Stimulated activated naive B cell treated with anti-CD40 and anti-IgM and Interleukin-4, amounts not matched to agents 10 μg/mL and 1 μg/mL and 100 μg/mL, for 72 hours (primary cell): ENCODE measurements at places on chromosomes 3 and 15.

GRCh38 chr3:123284399-123285010 is 82.8 kb downstream of the SEC22A start:
- DNase-seq: no peak

DNA sequence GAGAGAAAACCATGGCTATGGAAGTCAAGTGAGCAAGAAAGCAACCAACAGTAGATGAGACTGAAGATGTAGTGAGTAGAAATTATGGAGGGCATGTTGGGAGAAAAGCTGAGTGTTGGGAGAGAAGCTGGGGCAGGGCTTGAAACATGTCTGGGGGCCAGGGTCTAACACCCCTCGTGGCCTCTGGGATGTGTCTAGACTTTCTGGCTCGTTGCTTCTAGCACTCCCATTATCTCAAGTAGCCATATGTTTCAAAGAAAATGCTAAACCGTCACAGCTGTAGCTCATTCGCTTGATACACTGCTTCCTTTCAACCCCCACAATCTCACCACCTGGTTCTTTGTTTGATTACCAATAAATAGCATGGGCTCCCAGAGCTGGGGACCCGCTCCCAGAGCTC is 83.8 kb upstream of the BCHE start:
- DNase-seq: no peak

DNA sequence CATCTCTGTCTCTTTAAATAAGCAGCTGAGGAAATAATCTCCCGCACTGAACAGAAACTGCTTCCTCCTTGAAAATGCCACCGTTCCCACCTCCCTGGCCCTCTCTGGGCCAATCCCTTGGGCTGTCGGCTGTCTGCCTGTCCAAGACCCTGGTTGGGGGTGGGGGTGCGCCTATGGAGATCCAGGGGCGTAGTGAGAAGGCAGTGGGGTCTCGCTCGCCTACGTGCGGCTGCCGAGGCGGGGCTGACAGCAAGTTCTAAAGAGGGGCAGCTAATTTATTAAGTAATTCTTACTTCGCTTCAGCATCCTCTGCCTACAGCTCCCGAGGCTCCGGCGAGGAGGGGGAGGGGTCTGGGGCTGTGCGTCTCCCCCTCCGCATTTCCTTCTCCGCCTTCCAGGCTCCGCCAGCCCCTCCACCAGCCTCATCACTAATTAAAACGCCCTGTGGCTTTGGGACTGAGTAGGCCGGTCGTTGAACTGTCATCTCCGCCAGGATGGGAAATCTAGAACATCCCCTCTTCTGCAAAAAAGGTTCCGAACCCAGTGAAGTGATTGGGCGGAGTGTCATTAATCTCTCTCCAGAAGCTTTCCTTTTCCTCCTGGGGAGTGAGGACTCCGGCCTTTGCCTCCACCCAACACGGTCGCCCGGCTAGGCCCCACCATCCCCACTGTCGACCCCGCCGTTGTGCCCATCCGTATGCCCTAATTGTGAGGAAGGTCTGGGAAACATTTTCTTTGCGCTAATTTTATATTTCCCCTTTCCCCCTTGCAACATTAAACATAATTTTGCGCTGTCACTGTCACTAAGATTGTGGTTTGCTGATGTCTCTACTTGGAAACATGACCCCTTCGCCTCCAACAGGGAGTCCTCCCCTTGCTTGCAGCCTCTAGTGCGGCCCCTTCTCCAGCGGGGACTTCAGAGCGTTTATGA is 16.9 kb downstream of the NR2F2 start:
- DNase-seq: no peak

GRCh38 chr3:126835472-126836219 is 131.6 kb downstream of the CHCHD6 start:
- DNase-seq: no peak

DNA sequence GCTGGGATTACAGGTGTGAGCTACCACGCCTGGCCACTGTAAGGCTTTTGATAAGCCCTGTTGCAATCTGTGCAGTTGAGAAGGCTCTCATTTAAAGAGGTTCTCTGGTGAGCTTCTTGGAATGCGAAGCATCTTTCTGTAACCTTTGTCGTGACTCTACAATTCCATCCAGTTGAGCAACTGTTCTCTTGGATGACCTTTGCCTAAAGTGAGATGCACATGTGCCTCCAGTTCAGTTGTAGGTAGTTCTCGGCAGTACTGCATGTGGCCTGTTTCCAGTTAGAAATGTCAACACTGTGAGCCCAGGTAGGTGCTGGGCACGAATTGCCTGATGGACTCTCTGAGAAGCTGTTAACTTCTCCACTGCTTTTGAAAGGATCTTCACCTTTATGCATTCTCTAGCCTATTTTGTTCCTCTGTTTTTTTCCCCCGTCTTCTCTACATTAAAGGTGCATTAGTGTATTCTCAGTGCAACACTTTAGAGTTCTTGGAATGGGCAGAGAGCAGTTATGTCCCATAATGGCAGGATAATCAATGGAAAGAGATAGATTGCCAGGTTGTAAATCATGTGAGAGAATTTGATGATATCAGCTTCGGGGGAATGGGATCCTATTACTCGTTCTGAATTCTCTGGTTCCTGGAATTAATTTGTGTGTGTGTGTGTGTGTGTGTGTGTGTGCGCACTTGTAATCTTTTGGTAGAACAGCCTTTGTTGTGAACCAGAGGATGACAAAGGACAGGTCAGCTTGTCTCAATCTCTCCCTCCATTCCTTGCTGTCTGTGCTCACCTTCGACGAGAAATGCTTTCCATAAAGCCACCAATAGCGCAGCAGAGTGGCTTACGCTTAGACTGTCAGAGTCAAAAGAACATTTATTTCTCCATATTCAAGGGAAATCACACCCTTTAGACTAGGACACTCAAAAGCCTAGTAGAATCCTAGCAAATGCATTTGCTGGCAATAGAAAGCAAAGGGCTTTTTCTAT is 51.1 kb downstream of the PTPRG start:
- no peak for DNase-seq

DNA sequence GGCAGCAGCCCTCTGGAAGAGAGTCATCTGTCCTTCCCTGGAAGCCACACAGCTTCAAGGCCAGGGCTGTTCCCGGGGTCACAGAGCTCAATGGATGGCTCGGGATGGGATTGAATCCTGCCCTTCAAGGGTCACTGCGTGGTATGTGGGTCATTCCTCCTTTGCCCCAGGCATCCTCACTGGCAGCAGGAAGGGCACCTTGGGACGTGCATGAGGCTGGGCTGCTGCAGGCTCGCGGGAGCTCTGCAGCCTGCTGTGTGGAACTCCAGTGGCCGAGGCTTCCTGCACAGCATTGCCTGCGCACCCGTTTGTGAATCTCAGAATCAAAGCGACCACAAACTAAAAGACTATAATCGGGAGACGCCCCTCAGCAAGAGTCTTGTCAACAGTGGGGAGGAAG is 60.7 kb downstream of the PCSK6 start:
- no peak for DNase-seq

GRCh38 chr3:11145888-11146287 is 8.4 kb upstream of the HRH1 start:
- DNase-seq: no peak

GRCh38 chr3:101281521-101282030 is 38.8 kb downstream of the IMPG2 start:
- DNase-seq: no peak

DNA sequence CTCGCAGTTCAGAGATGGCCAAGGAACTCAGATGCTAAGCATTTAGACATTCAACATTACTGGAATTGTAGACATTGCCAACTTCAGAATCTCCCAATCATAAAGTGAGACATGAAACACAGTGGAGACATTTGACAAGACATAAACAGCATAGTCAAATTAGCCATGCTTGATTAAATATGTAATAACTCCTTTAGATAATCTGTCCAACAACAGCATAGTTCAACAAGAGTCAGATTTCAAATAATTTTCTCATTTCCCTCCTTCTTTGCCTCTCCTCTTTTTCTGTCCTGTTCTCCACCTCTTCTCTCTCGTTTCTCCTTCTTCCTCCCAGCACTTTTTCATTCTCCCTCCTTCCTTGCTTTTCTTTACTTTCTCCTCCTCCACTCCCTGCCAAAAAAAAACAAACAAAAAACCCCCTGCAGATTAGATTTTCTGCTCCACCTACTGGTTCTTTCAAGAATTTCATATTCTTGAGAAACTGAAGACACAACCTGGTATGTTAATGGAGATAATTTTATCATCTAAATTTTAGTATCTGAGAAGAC is 20.2 kb downstream of the CPOX start:
- no peak for DNase-seq

DNA sequence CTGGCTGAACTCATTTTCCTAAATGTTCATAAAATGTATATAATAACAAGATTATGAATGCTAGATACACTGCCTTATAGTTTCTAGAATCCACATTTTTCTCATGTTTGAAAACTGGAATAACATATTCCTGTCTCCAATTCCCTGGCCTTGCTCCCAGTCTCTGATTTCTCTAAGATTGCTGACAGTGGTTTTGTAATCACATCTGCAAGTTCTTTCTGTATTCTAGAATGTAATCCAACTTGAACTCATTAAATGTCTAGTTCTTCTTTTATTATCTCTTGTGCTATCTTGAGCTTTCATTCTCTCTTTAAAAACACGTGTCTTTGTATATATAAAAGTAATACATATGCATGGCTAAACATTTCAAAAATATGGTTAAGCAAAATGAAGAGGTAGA is 215.2 kb upstream of the ADAMTS9 start:
- no peak for DNase-seq

- DNase-seq: no peak
Observed at GRCh38 chr15:80556694-80557367, 138.3 kb upstream of the ABHD17C start.

- no peak for DNase-seq
Observed at GRCh38 chr15:60353245-60353920, 44.4 kb downstream of the ANXA2 start.
